Right renal pelvis (tissue), 4 donors: ENCODE measurements at places on chromosomes 2 and 18.

DNA sequence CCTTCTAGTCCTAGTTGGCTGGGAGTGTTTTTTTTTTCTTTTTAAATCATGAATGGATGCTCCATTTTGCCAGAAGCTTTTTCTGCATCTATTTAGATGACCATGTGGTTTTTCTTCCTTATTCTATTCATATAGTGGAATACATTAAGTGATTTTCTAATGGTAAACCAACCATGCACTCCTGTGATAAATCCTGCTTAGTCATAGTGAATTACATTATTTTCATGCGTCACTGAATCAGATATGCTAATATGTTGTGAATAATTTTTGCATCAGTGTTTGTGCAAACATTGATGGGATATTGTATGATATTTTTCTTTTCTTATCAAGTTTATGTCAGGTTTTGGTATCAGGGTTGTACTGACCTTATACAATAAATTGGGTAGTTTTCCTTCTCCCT is 229.3 kb upstream of the REV1 start:
- no peak for DNase-seq

DNA sequence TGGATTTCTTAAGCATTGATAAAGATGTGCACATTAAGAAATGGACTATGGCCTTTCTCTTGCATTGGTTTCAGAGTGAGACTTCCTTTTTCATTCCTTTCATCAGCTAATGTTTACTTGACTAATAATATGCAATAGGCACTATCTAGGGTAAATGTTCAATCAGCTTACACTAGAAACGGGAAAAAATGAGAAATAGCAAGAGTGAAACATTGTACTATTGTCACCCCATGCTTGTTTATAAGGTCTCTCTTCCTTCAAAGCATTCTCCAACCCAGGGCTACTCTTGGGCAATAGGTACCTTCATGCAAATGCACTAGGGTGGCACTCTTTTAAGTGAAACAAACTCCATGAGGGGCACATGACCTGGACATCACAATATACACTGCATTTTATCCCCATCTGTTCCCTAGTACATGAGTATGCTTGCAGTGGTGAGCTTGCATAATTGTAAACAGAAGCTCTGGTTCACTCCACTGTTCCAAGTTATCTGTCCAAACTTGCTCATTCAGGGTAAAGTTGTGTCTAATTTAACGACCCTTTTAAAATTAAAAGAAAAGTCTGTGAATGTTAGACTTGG is 402.3 kb downstream of the ERBB4 start:
- no peak for DNase-seq

DNA sequence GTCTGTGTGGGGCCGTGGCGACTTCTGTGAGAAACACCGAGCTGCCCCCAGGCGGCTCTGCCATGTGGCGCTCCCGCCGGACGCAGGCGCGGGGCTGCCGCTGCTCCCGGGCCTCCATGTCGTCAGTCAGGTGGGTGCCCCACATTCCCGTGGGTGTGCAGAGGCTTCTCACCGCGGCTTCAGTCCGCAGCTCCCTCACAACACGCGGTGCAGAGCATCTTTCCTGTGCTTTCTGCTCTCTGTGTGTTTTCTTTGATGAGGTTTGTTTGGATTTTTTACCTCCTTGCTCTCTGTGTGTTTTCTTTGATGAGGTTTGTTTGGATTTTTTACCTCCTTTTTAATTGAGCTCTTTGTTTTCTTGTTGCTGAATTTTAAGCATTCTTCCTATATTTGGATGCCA is 13.0 kb downstream of the AQP12A start:
- no peak for DNase-seq

GRCh38 chr2:114688241-114688640 is 245.8 kb downstream of the DPP10 start:
- DNase-seq = no peak

- no peak for DNase-seq
Observed at GRCh38 chr2:118803012-118803411, 44.4 kb downstream of the EN1 start.

DNA sequence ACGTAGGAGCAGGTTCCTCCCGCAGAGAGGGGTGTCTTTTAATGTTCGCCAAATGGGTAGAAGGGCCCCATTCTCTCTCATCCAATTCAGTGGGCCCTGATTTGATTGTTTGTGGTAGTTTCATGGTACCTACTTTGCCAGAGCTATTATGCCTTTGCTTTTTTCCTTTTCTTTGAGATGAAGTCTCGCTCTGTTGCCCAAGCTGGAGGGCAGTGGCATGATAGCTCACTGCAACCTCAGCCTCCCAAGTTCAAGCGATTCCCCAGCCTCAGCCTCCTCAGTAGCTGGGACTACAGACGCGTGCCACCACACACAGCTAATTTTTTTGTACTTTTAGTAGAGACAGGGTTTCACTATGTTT is 59.7 kb downstream of the DDX1 start:
- no peak for DNase-seq

DNA sequence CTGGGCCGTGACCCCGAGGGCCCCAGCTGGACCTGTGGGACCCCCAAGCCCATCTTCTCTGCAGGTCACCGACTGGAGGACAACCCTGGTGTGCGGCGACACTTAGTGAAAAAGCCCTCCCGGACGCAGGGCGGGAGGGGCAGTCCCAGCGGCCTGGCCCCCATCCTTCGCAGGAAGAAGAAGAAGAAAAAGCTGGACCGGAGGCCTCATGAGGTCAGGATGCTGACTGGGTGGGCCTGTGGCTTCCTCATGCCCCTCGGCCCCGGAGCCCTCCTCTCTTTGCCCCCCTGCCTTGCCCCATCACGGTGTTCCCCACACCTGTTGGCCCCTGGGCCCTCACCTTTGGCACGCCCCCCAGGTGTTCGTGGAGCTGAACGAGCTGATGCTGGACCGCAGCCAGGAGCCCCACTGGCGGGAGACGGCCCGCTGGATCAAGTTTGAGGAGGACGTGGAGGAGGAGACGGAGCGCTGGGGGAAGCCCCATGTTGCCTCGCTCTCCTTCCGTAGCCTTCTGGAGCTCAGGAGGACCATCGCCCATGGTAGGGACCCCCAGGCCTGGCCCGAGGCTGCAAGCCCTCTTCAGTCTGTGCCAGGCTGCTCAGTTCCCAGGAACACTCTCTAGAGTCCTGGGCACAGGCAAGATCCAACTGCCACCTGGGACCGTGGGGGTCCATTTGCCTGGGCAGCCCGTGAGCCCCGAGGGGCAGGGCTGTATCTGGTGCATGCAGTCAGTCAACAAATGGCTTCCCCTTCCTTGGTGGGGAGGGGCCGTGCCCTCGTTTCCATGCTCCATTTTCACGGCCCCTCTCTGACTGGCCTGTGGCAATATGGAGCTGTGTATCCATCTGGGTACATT is 4.7 kb downstream of the SLC4A3 start:
- no peak for DNase-seq

- no peak for DNase-seq
Observed at GRCh38 chr2:84905181-84906107, at the start of gene TMSB10. Gene TMSB10 (plus strand): TSS chr2:84905656.
